ENCODE measurements at places on chromosomes 1 and 21. TPM values are rescaled to one million over a fixed set of nuclear protein-coding genes. Genes with fewer than 3 reads are reported as not detected.
A peak's percentile ranks its signal among the peaks of the same experiment; 100 is the strongest.

- no peak for DNase-seq
These were observed 19.1 kb upstream of the MED18 start for GRCh38 chr1:28309702-28310101.

DNA sequence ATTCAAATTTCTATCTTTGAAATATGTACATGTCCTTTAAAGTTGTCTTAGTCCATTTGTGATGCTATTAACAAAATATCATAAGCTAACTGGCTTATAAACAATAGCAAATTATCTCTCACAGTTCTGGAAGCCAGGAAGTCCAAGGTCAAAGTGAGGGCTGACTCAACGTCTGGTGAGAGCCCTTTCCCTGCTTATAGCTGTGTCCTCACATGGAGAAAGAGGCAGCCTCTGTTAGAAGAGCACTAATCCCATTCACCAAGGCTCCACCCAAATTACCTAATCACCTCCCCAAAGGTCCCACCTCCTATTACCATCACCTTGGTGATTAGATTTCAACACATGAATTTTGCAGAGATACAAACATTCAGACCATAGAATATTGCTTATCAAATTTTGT is 450.1 kb upstream of the BEND5 start:
- no peak for DNase-seq

GRCh38 chr21:35414507-35415139 is 365.5 kb upstream of the RUNX1 start:
- DNase-seq, result no peak

DNA sequence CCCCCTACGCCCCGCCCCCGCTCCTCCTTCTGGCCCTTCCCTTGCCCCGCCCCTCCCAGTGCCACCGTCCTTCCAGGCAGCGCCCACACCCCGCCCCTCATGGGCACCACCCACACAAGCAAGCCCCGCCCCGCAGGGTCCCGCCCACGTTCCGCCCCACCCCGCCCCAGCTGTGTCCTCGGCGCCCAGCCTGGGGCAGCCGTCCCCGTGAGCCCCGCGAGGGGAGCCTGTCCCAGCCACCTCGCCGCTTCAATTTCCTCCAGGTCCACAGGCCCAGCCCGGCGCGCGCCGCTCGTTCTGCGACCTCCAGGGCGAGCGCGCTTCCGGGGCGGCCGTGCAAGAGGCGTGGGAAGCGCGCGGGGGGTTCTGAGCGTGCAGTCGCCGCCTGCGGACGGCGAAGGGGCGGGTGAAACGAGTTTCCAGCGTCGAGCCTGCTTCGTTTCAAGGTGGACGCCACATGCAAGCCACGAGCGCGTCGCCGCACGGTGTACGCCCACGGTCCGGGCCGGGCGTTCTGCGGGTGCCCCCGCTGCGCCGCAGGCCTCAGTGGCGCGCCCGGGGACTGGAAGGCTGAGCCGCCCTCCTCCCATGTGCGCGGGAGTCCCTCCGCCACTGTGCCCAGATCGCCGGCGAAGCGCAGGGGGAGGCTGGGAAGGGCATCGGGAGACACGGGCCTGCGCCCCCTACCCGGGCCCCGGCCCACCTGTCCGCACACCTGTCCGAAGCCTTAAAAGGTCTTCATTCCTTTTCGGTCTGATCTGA is 10.8 kb upstream of the FAAP20 start:
- peak; percentile 97 for DNase-seq

DNA sequence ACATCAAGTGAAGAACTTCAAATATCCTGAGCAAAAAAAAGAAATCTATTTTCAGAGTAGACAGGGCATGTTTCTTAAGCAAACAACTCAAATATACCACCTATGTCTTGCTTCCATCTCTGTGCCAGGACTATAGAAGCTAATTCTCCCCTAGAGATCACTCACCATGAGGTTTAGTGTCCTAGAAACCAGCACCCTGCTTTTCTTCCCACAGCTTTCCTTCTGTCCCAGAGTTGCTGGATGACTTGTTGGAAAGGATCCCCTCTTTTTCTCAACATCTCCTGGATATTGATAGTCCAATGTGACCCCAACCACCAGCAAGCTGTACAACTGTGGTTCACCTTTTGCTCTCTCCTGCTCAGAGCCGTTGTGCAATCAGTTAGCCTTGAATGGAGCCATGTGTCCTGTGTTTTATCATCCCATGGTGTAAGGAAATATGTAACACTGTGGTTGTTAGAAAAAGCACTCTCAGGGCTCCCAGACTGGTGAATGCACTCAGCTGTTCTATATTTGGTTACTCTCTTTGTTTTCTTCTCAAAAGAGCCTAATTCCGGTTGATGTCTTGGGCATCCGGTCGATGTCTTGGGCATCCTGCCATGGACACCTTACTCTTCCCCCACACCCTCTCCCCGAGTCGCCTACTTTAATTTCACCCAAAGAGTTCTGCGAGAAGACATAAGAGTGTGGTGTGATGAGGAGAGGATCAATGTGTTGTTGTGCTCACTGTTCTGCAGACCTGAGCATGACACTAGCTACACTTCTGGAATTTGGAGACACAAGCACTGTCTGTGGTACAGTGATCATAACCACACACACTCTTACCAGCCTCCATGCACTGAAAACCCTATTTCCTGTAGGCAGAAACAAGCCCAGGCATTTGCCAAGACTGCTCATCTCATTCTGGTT is 1.7 kb downstream of the TNFSF4 start:
- no peak for DNase-seq

DNA sequence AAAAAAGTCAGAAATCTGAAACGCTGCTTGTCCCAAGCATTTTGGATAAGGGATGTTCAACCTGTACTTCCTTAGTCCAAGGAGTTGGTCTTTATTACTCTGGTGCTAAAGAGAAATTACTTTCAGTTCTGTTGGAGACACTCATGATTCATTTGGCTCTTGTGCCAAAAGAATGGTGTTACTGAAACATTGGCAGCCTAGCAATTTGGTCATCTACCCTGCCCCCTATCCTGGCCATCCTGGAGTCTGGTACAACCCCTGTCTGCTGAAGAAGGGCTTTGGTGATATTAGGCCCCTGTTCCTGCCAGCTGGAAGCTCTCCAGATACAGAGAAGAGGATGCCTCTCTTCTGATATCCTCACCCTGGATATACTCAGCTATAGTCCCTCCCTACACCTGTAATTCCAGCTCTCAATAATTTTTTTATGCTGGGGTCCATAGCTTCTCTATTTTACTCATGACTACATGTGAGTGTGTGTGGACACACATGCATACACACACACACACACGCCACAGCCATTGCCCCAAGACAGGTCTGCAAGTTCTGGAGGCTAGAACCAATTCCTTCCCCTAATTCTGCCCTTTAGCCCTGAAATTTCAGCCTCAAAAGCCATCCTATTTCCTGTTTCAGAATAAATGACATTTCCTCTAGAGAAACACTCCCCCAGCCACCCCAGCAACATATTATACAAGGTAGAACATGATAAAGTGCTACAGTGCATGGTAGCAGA is 40.0 kb downstream of the LHX8 start:
- no peak for DNase-seq

- no peak for DNase-seq
These were observed 107.0 kb upstream of the NGF start for GRCh38 chr1:115445090-115445489.

- DNase-seq, result no peak
These were observed 254.8 kb downstream of the ZNF648 start for GRCh38 chr1:181806746-181807145.

GRCh38 chr1:72690871-72691270 is 408.5 kb upstream of the NEGR1 start:
- no peak for DNase-seq

DNA sequence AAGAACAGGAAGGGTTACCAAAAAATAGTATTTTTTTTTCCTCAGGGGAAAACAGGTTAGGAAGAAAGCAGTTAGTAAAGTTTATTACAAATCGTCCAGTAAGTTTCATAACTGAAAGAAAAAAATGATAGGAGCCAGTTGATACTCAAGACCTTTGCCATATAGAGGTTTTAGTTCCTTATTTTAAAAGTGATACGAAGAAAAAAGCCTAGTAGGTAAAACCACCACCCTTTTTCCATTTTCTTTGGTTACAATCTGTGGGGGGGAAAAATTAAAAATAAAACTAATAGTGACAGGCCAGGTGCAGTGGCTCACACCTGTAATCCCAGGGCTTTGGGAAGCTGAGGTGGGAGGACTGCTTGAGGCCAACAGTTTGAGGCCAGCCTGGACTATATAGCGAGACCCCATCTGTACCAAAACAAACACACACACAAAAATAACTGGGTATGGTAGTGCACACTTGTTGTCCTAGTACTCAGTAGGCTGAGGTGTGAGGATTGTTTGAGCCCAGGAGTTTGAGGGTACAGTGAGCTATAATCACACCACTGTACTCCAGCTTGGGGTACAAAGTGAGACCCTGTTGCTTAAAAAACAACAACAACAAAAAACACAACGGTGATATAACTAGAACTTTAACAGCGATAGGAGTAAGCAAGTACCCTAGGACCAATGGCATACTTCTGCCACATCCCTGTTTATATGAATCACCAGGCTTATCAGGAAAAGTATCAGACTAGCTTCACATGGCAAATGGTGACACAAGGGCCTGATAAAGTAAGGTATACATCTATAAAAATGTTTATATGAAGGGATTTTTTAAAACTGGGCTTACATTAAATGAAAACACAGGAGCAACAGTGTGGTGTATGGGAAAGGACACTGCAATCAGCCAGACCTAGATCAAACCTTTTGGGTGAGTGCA is 5.4 kb downstream of the TMEM59 start:
- no peak for DNase-seq

Gene ETV3L
- total RNA-seq, result not detected

Gene BNIPL
- total RNA-seq, result 0.32 TPM

Gene MINDY1
- 40.7 TPM for total RNA-seq

Gene TRIM67
- total RNA-seq, result 0.28 TPM

Gene SLC30A7
- 5.7 TPM for total RNA-seq

Gene LRRN2
- total RNA-seq, result 1.1 TPM

Gene LRRC3
- total RNA-seq, result 1.7 TPM
